ENCODE measurements at places on chromosomes 11 and 22.

- peak; percentile 57 for DNase-seq
Observed at GRCh38 chr11:78449866-78450265, 32.2 kb upstream of the GAB2 start.

- no peak for DNase-seq
Observed at GRCh38 chr22:50313600-50313999, 6.2 kb upstream of the PLXNB2 start.

GRCh38 chr11:68946416-68947090 lies 34.2 kb downstream of the MRGPRD start:
- DNase-seq = peak; percentile 63

GRCh38 chr11:120578596-120579154 lies 67.1 kb downstream of the GRIK4 start:
- no peak for DNase-seq

- DNase-seq = no peak
Observed at GRCh38 chr11:94586546-94586945, 19.4 kb downstream of the PIWIL4 start.

GRCh38 chr11:11884351-11884750 lies 42.6 kb downstream of the USP47 start:
- no peak for DNase-seq

DNA sequence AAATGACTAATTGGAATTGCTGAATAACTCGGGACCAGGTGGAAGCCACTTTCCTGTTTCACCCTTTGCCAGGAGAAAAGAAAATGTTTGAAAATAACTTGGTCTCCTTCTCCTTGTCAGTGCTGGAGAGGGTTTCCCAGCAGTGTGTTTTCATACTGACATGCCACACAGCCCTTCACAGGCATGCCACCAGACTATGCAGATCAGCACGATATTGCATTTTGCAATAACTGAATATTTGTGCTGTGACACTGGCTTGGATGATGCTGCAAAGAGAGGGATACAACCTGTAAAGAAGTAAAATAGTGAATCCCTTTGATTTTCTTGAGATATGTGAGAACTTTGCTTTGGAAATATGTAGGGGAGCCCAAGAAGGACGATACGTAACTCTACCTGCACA lies 200.0 kb upstream of the NAV2 start:
- no peak for DNase-seq

GRCh38 chr11:34599406-34599945 lies 21.4 kb upstream of the EHF start:
- DNase-seq = peak; percentile 97

DNA sequence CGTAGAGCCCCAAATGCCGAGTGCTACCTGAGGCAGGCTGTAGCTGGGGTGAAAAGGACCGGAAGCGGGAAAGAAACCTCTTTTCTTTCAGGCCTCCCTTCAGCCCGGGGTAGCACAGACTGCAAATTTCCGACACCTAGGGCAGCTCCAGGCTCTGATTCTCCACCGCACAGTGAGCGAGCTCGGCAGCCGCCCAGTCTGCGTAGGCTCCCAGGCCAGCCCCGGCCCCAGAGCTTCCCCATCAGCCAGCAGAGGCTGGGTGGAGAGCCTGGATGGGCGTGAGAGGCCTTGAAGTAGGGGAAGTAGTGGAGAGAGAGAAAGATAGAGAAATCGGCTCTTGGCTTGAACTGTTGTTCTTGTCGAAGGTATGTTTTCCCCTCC lies 9.3 kb upstream of the PAX6 start:
- DNase-seq = no peak

DNA sequence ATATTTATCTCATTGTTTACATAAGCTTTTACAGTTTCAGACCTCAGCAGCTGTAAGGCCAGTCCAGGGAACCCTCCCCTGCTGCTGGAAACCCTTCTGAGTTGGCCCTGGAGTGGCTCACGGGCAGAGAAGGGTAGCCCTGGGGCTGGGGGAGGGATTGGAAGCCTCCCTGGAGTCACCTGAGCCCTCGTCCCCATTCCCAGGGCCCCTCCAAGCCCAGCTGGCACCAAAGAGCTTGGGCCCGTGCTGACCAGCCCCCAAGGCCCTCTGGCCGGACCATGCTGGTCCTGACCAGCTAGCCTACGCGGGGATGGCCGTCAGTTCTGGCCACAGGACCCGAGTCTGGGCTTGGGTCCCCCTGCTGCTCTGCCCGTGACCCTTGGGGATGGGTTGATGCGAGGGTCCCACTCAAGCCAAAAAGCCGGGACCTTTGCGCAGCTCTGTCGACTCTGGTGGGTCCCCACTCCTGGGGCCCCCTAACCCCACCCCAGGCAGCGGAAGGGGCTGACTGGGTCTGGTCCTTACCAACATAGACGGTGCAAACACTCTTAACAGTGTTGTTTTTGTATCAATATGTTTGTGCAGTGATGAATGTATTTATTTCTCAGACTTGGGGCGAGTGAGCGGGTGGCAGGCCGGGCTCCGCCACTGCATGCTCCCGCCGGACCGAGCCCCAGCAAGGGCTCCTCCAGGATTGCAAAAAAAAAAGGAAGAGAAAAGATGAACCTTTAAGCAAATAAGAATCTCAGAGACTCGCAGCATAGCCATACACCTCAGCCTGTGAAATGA lies 17.5 kb upstream of the TMEM191C start:
- DNase-seq = no peak

DNA sequence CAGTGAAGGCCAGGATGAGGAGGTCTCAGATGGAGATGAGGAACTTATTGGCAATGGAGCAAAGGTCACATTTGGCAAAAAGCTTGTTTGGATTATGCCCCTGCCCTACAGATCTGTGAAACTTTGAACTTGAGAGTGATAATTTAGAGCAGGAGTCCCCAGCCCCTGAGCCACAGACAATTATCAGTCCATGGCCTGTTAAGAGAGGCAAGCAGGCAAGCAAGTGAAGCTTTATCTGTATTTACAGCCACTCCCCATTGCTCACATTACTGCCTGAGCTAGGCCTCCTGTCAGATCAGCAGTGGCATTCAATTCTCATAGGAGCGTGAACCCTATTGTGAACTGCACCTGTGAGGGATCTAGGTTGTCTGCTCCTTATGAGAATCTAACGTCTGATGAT lies 1076.9 kb upstream of the TENM4 start:
- DNase-seq = no peak

- peak; percentile 67 for DNase-seq
Observed at GRCh38 chr11:65606876-65607613, 7.0 kb downstream of the MAP3K11 start.

DNA sequence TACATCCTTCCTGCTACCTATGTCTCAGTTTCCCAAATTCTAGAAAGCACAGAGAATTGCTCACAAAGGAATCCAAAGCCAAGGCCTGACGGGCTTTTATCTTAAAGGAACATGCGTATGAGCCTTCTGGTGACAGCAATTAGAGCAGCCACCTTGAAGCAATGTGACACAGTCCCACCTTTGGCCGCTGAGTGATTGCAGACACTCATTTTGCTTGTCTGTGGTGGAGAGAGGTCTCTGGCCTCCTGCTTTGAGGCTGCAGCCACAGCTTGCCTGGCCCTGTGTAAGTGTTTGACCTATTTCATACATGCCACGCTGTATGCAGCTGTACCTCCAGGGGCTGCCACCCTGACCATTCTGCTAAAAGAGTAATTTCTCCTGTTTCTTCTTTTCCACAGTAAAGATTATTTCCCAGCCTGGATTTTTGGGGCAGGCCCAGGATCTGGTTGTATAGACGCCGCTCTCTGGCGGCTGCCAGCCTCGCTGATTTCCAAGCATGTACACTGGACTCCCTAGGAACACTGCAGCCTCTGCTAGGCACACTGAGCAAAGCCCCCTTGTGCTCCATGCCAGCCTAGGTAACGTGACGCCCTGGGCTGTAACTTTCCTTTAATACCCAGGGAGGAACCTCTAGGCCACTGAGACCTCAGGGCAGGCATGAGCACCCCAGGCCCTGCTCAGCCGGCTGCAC lies 1.1 kb upstream of the TMA7B start:
- DNase-seq = no peak

DNA sequence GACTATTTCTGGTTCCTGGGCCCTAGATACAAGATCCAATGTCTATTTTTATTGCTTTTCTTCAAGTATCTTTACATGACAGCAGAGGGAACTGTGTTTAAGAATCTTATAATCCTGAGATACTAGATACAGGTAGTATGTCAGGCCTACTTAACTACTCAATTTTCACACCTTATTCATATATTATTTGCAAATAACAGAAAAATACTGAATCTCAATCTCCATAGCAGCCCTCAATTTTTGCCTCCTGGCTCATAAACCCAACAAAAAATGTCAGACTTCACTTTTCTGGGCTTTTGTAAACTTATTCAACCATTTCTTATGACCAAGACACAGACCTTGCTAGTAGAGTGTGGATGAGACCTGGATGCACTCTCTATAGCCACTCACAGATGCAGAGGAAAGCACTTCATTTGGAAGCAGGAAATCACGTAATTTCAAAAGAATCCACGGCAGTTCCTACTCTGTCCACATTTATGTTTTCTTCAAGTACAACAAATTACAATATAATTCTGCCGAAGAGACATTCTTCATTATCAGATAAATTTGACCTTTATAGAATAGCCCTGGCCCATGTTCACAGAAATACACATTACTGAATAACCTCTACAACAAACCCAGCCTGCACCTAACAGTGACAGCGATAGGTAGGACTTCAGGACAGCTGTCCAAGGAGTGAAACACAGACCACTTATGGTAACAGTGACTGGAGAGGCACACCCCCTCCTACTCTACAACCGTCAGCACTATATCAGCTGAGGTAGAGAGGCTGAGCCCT lies 62.0 kb upstream of the YPEL1 start:
- no peak for DNase-seq

DNA sequence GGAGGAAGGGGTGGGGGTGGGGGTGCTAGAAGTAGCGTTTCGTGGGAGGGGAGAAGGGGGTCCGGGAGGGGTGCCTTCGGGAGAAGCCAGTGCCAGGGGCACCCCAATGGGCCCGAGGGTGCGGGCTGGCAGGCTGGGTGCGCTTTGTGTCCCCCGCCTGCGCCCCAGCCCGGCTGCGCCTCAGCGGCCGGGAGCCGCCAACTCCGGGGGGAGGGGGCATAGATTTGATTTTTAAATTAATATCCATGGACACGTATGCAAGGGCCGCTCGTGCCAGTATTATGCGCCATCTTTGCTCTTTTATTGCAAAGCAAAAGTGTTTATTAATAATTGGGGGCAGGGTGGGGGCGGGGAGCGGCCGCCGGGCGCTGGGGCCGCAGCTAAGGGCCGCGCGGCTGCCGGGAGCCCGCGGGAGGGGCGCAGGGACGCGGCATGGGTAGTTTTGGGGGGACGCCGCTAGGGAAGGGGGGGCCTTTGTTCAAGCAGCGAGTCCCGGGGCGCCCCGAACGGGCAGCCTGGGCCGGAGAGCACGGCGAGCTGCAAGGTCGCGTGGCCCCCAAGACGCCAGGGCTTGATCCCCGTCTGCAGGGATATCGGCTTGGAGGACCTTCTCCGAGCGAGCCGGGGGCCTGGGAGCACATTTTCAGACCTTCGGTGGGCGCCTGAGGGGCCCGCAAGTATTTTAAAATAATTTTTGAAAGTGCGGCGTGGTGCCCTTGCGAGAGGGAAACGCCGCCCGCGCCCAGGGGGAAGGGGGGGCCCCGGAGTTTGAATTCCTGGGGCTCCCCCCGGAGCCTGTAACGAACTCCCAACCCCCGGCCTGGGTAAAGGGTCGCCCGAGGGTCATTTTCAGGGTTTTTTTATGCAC lies 959 bp downstream of the CCND1 start:
- no peak for DNase-seq

GRCh38 chr11:107804971-107805370 lies 53.6 kb downstream of the SLC35F2 start:
- no peak for DNase-seq

DNA sequence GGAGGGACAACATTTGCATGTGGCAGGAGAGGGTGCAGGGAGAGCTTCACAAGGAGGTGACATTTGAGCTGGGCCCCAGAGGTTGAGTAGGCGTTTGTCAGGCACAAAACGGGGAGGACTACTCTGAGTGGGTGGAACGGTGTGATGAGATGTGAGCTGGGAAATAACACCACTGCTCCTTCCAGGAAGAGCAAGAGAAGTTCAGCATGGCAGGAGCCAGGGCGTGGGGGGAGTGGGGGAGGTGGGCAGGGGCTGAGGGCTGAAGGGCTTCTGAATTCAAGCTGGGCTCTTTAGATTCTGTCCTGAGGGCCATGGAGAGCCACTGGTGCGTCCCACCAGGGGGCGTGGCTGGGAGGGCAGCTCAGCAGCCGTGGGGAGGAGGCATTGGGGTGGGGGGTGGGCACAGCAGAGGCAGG lies 54.2 kb downstream of the OTOG start:
- DNase-seq = no peak

DNA sequence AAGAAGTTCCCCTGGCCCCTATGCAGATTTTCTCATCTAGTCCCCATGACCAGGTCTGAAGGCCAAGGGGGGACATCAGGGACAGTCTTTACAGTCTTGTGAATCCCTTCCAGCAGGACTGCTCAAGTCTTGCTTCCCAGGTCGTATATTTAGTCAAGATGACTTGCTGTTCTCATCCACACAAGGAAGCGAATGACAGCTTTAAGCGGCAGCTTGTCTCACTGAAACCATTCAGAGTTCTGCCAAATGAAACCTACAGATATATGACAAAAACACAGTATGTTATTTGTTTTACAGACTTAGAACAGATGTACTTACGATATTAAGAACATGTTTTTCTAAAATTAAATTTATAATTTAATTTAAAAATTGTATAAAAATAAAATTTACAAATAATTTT lies 5.6 kb downstream of the VWA5A start:
- no peak for DNase-seq

- DNase-seq = no peak
Observed at GRCh38 chr11:68024508-68024907, 6.0 kb upstream of the NDUFS8 start.

GRCh38 chr22:36928786-36929535 lies 15.5 kb downstream of the CSF2RB start:
- no peak for DNase-seq

DNA sequence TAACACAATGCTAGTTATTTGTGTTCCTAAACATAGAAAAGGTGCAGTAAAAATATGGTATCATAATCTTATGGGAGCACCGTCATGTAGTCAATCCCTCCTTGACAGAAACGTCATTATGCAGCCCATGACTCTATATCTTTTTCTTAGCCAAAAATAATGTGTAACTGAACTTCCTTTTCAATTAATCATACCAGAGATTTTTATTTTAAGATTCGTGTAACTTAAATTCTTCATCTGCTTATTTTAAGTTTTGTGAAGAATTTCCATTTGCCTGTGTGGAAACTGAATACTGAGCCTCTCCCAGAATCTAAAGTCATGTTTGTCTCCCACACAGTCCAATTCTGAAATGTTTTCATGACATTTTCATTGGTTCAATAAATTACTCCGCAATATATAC lies 699.1 kb downstream of the KCNA4 start:
- DNase-seq = peak; percentile 29

GRCh38 chr22:39965748-39966147 lies 5.6 kb downstream of the TMA7B start:
- no peak for DNase-seq

DNA sequence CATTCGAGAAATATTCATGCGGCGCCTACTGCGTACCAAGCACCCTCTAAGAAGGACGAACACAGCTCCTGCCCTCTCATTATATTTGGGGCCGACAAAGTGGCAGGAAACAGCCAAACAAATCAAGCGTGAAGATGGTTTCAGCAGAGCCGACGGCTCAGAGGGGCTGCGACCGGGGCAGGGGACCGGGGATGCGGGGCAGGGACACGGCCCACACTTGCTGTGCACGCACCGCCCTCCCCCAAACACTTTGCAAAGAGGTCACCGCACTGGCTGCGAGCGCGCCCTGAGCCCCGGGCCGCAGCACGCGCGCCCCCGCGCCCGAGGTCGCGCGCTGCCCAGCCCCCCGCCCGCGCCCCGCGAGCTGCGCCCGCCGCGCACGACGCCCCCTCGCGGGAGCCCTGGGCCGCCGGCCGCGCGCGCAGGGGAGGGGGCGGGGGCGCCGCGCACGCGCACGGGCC lies 255 bp upstream of the SYNGR1 start:
- no peak for DNase-seq

GRCh38 chr22:20194681-20195593 lies 44.1 kb upstream of the CCDC188 start:
- DNase-seq = no peak

Measured in HCEC 1CT (cell line).